NCI-H1436 treated with DMSO at 0.1 percent for 48 hours (cell line): ENCODE measurements at places on chromosomes 11 and 22.
A peak's percentile ranks its signal among the peaks of the same experiment; 100 is the strongest.

GRCh38 chr22:50361688-50362087 is 18.6 kb downstream of the PPP6R2 start:
- no peak for DNase-seq

- DNase-seq = peak; percentile 58
These were observed 24.2 kb upstream of the TMEM123 start for GRCh38 chr11:102476812-102477211.

GRCh38 chr22:39381009-39381755 is 18.4 kb upstream of the TAB1 start:
- no peak for DNase-seq

GRCh38 chr22:28792491-28793383 is 7.6 kb downstream of the XBP1 start:
- no peak for DNase-seq

- DNase-seq = no peak
These were observed 45.1 kb downstream of the CEP57 start for GRCh38 chr11:95835351-95835750.

DNA sequence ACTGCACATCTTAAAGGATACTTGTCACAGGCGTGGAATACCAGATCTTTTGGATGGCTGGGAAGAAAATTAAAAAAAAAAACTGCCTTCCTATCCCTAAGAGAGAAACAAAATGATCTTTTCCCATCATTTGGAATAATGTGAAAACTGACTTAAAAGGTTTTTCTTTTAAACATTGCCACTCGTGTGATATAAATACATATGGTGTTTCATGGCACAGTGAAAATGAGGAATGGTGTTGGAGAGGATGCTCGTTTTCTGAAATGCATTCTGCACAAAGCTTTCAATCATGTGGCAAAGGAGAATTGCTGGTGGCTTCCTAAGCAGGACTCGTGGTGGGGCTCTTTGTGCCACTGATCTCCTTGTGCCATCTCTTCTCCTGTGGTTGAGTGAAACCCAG is 74.9 kb upstream of the LRRC4C start:
- no peak for DNase-seq

GRCh38 chr11:3957437-3957836 is 102.0 kb downstream of the STIM1 start:
- DNase-seq = no peak

- DNase-seq = no peak
These were observed 36.0 kb downstream of the ZBTB44 start for GRCh38 chr11:130278745-130279144.

DNA sequence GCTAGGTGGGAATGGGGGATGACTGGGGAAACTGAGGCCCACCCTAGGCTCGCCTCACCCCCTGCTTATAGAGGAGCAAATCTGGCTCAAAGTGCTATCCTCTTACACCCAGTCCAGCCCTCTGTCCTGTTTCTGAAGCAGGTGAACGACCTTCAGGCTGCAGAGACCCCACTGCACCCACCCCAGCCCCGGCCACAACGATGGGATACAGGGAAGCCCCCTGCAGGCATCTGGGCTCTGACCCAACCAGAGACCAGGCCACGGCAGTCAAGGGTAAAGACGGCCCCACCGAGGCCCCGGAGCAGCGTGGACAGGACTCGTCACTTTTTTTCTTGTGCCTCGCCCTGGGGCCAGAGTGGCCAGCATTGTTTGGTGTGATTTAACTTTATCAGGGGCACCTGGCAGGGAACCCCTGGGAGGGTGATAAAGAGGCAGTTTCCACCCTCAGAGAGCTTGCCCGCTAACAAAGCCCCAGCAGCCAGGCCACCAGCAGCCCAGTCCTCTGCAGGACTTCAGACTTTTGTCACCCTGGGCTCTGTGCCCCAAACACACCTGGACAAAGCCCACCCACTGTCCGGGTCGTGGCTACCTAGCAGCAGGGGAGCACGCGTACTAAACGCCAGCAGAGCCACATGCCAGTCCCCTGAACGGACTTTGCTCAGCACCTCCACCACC is 612.6 kb downstream of the TBC1D22A start:
- DNase-seq = no peak

GRCh38 chr11:18064450-18065054 is 18.5 kb upstream of the TPH1 start:
- no peak for DNase-seq

- no peak for DNase-seq
These were observed 50.1 kb upstream of the PHOX2A start for GRCh38 chr11:72293910-72294615.

DNA sequence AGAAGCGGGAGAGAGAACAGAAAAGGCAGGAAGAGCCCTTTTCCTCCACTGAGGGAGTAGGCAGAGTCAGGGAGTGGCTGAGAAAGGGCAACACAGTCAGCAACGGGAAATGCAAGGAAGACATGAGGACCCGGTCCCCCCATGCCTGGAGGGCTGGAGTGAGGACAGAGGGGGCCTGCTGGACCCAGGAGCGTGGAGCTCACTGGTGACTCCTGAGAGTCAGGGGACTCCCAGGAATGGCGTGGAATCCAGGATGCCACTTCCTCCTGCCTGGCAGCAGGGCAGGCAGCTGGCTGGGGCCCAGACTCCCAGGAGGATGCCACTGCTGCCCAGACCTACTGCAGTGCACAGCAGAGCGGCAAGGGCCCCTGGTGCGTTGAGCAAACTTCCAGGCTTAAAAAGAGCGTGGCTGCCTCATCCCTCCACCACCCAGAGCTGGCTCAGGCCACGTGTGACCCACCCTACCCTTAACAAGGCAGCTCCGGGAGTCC is 11.3 kb downstream of the C11orf21 start:
- no peak for DNase-seq

DNA sequence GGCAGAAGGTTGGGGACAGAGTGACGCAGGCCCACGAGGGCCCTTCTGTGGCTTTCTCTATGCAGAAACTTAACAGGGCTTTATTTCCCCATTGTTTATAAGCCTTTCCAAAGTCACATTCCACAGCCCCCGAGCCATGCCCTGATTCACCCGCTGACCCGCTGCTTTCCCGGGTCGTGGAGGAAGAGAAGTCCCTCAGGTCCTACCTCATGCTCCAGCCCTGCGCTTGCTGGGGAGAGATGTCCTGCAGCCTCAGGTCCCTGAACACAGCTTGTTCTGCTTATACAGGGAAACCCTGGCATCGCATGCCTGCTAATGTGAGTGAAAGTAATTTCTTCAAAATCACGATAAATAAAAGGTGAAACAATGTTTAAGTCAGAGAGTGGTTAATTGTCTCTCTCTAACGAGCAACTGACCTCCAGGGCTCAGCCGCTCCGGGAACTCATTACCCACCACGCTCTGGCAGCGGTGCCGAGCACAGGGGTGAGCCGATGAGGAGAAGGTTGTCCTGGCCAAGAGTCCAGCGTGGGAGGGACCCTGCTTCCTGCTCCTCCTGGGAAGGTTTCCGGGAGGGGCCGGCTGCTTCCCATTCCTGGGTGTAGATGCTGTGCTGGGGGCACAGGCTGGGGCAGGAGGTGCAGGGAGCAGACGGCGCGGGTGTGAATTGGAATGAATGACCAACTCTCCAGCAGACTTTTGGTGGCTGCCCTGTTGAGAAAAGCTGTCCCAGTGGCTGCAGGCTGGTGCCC is 595.2 kb downstream of the BRD1 start:
- no peak for DNase-seq

DNA sequence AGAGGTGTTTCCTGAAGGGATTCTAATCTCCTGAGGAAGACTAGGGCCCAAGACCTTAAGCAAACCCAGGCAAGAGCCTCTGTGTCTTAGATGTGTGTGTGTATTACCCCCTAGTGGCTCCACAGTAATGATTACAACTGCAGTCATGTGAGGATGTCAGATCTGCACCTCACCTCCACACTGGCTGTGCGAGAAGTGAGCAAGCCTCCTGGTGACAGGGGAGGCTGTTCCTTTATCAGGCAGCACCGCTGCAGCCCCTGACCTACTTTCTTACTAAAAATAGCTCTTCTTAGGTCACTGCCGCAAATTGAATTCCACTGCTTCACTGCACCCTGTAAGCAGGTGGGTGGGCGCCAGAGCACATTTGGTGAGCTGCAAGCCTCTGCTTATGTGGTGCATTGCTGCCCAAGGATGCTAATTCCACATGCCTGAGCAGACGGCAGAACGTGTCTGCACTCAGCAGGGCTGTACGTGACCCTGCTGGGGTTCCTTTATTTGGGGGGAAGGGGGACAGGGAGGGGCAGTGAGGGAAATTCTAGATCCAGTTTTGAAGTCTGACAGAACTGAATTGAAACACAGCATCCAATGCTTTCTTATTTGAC is 112.4 kb downstream of the KCNC1 start:
- no peak for DNase-seq

GRCh38 chr11:112958670-112959069 is 2.5 kb upstream of the NCAM1 start:
- DNase-seq = no peak

GRCh38 chr11:120867988-120868387 is 155.9 kb upstream of the TBCEL start:
- DNase-seq = no peak

DNA sequence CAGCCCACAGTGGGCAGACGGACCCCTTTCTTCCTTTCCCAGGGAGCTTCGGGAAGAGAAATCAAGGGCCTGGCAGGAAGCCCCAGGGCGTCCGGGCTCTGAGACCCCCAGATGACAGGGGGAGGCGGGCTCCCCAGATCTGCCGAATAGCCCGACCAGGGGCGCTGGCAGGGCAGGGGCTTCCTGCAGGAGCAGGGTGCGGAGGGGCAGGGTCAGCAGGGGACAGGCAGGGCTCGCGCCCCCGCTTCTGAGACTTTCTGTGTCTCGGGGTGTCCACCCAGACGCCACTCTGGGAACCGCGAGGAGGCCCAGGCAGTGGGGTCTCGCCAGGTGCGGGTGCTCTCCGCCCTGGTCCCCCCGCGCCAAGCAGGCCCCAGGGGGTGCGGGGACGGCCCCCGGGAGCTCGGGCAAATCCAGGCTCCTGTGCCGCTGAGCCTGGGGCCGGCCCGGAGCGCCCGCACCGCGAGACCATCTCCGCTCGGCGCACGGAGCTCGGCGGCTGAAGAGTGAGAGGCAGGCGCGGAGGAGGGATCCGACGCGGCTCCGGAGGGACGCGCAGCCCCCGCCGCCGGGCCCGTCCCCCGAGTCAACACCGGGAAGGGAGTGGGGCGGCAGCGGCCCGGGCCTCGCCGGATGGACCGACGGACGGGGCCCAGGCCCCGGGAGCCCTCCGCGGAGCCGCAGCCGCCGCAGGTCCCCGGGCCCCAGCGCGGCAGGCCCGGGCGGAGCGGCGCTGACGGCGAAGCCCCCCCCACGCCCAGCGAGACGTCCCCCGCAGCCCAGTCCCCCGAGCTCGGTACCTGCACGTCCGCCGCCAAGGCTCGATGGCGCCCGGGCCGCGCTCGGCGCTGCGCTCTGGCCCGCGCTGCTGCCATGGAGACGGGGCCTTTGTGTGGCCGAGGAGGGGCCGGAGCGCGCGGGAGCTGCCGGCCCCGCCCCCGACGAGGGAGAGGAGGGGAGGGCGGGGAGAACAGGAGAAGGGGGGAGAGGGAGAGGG is at the start of gene PLXNB2:
TSS of gene PLXNB2 (minus strand) at position 894 of the 997 bp plus-strand sequence. CDS start 17,062 bp downstream, outside the sequence.
- peak; percentile 14 for DNase-seq

- DNase-seq = no peak
These were observed 642 bp downstream of the NAA40 start for GRCh38 chr11:63939397-63939891.

GRCh38 chr11:118705111-118705741 is 25.8 kb upstream of the TREH start:
- DNase-seq = no peak

DNA sequence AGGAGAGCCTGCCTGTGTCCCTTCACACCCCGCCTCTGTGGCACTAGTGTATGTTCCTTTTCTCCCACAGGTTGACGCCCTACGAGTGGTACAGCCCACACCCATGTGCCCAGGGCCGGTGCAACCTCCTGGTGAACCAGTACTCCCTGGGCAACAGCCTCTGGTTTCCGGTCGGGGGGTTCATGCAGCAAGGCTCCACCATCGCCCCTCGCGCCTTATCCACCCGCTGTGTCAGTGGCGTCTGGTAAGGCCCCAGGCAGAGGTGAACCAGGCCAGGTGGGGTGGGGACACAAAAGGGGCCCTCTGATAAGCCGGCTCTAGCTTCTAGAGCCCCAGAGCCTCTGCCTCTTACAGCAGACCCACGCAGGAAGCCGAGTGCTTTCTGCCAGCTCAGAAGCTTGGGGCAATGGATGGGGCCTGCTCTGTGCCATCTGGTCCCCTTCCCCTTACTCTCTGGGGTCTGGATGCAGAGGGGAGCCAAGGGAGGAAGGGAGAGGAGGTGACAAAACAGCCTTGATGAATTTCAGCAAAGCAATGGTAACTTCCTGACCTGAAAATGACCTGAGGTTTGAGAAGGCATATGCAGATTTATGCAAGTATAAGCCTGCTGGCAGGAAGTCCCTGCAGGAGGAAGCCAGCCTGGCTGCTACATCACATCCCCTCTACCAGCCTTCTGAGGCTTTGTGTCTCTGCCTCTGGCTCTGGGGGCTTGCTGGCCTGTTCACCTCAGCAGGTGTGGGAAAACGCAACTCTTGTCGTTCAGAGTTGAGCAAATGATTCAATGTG is 67.0 kb upstream of the TBCEL start:
- DNase-seq = no peak

DNA sequence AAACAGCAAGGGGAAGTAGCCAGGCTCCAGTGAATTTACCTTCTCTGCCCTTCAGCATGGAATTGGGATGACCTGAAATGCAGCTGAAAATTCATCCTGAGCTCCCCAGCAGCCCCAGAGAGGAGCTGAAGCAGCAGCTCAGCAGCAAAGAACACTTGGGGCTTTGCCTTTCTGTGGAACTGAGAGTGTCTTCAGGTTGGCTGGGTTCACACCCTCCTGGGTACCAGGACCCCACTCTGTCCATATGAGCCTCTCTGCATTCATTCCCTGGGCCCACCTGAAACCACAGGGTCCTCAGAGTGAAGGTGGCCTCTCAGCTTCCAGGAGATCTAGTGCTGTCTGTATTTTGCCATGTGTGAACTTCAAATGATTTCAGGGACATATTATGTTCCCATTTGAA is 429.2 kb downstream of the MN1 start:
- DNase-seq = no peak

DNA sequence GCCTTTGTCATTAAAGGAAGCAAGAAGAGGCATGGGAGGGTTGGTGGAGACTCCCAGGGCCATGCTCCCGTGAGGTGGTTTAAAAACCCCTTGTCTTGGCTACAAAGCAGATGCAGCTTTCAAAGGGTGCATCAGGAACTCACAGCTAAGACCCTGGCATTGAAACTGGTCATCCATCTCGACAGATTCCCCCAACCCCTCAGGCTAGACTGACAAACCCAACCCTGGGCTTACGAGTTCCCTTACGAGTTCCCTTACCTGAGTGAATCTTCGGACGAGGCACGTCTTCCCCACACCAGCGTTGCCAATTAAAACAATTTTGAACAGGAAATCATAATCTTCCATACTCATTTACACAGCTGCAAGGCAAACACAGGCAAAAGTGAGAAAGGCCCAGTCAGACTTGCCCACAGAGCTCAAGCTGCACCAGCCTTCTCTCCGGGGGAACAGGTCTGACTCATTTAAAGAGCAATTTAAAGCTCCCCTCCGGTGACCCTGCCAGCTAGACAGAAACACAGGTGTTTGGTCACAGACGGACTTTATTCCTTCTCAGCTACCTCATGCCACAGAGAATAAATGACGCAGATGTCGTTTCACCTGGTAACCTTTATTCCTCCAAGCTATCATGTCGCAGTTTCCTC is 74.6 kb downstream of the RAB30 start:
- peak; percentile 57 for DNase-seq

GRCh38 chr11:111069066-111069465 is 176.5 kb upstream of the POU2AF2 start:
- no peak for DNase-seq

GRCh38 chr11:86101493-86101892 is 32.6 kb upstream of the PICALM start:
- DNase-seq = no peak
